ENCODE measurements at places on chromosomes 2 and 18. TPM values are rescaled to one million over a fixed set of nuclear protein-coding genes. Genes with fewer than 3 reads are reported as not detected.

The TEKT4 gene
- total RNA-seq: not detected

DNA sequence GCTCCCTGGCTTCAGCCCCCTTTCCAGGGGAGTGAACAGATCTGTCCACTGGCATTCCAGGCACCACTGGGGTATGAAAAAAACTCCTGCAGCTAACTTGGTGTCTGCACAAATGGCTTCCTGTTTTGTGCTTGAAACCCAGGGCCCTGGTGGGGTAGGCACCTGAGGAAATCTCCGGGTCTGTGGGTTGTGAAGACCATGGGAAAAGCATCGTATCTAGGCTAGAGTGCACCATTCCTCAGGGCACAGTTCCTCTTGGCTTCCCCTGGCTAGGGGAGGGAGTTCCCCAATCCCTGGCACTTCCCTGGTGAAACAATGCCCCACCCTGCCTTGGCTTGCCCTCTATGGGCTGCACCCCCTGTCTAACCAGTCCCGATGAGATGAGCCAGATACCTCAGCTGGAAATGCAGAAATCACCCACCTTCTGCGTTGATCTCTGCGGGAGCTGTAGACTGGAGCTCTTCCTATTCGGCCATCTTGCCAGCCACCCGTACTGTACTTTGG is 34.1 kb downstream of the TFPI start:
- no peak overlapping the region for H3K27ac ChIP-seq
- no peak for DNase-seq
- no peaks in the 10 kb centered on the region for H3K27me3 ChIP-seq
- H3K36me3 ChIP-seq: no peaks in the 10 kb centered on the region

- no peak overlapping the region for H3K27ac ChIP-seq
- H3K4me1 ChIP-seq: no peaks in the 10 kb centered on the region
- no peaks in the 10 kb centered on the region for H3K27me3 ChIP-seq
- H3K36me3 ChIP-seq: no peaks in the 10 kb centered on the region
- H3K4me3 ChIP-seq: no peak overlapping the region
- DNase-seq: no peak
Measured at GRCh38 chr2:14722904-14723570, 90.5 kb downstream of the LRATD1 start.

DNA sequence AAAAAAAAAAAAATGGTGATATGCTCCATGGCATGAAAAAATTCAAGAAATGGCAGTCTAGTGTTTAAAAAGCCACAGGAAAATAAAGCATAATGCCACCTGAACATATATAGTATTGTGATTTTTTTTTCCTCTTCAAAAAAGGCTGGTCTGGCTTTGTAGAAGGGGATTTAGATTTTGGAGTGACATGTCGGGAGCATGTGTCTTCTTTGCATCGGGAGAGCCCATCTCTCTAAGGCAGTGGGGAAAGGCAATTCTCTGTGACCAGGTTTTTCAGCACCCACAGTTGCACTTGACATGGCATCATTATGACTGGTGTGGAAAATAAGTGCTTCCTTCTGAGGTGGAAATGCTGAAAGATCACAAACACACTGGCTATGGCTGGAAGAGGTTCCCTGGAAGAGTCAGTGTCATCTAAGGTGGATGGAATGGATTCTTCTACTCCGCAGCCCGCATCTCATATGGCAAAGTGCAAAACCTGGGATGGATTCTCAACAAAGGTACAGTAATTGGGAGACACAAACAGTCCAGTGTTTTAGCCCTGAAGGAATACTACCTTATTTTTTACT is 172.5 kb downstream of the AGAP1 start:
- H3K27ac ChIP-seq: no peak overlapping the region
- no peaks in the 10 kb centered on the region for H3K36me3 ChIP-seq
- DNase-seq: no peak

The TMEM200C gene
- not detected for total RNA-seq

GRCh38 chr2:205763708-205764211 is 81.5 kb downstream of the NRP2 start:
- no peak overlapping the region for H3K4me3 ChIP-seq
- no peaks in the 10 kb centered on the region for H3K4me1 ChIP-seq
- no peaks in the 10 kb centered on the region for H3K36me3 ChIP-seq
- H3K27me3 ChIP-seq: peaks cover 7% of the 10 kb centered on the region
- DNase-seq: no peak

DNA sequence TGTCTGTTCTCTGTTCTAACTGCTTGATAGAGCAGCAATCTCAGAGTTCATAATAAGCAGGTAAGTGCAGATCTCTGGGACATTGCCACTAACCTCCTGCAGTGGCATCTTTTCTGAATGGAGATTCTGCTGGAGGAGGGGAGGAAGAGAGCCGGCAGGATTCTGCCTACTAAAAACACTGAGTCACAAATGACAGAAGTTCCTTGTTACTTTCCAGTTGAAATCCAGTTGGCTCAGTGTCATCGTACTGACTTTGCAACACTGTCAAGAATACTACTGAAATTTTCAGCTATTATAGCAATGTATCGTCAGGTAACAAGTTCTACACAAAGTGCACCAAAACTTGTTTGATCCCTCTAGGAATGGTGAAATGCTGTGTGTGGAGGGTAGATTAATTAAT is 79.6 kb upstream of the ST6GAL2 start:
- no peaks in the 10 kb centered on the region for H3K27me3 ChIP-seq
- H3K4me3 ChIP-seq: no peak overlapping the region
- DNase-seq: no peak
- no peaks in the 10 kb centered on the region for H3K4me1 ChIP-seq
- H3K27ac ChIP-seq: no peak overlapping the region

DNA sequence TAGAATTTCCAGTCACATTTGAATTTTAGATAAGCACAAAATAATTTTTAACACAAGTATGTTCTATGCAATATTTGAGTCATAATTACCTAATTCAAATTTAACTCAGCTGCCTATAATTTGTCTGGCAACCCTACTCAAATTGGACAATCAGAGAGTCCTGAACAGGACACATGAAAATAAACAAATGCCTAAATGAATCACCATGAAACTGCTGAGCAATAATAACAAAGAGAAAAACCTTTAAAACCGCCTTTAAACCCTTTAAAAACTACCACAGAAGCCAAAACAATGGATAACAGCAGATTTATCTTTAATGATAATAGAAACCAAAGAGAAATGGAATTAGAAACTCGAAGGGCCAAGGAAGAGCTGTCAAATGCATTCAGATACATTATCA is 39.5 kb downstream of the ARL4C start:
- peaks cover 72% of the 10 kb centered on the region for H3K4me1 ChIP-seq
- DNase-seq: no peak
- H3K27me3 ChIP-seq: no peaks in the 10 kb centered on the region
- H3K36me3 ChIP-seq: no peaks in the 10 kb centered on the region

- H3K36me3 ChIP-seq: no peaks in the 10 kb centered on the region
- no peaks in the 10 kb centered on the region for H3K27me3 ChIP-seq
- no peak for DNase-seq
- H3K4me3 ChIP-seq: no peak overlapping the region
- H3K27ac ChIP-seq: no peak overlapping the region
Measured at GRCh38 chr2:108934583-108935245, 54.3 kb downstream of the EDAR start.

The ONECUT2 gene
- not detected for total RNA-seq

The ALKAL2 gene
- not detected for total RNA-seq

GRCh38 chr2:171939743-171940071 is 17.4 kb downstream of the HAT1 start:
- H3K4me1 ChIP-seq: no peaks in the 10 kb centered on the region
- H3K27me3 ChIP-seq: no peaks in the 10 kb centered on the region
- no peak overlapping the region for H3K4me3 ChIP-seq
- H3K36me3 ChIP-seq: peaks cover 7% of the 10 kb centered on the region

The CACNB4 gene
- total RNA-seq: 0.30 TPM

Data from CD4-positive, CD25-positive, alpha-beta regulatory T cell (primary cell).